ENCODE measurements at places on chromosomes 2 and 18.
A peak's percentile ranks its signal among the peaks of the same experiment; 100 is the strongest.

DNA sequence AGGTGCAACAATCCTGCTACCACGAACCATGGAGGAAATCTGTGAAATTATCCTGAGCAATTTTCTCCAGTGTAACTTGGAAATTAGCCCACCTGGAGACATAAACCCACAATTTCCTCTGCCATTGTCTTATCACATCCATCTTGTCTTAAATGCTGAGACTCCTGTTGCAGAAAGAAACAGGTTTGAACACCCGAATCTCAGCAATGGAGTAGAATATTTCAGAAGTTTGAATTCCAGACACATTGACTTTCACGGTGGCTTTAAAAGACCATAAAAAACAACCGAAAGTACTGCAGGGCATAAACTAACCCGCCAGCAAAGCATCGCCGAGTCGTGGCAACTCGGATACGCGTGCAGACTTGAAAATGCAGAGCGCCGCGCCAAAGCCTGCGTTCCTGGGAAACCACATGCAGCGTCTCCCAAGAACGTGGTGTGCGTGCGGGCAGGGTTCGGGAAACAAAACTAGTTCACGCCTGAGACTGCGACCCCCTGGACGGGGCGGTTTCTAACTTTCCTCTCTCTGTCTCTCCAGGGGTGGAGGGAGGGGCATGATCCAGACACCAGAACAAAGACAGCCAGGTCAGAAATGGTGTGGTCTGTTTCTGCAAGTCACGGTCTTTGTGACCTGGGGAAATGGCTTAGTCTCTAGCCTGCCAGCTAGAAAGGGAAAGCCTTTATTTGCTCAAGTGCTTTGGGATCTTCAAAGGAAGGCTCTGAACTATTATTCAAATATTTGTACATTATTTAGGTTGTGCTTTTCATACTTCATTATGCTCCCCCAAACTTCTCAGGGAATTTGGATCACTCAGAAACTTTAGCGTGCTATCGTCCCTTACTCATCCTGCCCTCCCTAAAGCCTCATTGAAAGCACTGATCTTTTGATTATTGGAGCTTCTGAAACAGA is 26.9 kb upstream of the KCTD1 start:
- DNase-seq = peak; percentile 52

GRCh38 chr2:39513641-39514094 is 76.6 kb upstream of the MAP4K3 start:
- DNase-seq = no peak

GRCh38 chr2:164797627-164798026 is 44.0 kb downstream of the COBLL1 start:
- no peak for DNase-seq

DNA sequence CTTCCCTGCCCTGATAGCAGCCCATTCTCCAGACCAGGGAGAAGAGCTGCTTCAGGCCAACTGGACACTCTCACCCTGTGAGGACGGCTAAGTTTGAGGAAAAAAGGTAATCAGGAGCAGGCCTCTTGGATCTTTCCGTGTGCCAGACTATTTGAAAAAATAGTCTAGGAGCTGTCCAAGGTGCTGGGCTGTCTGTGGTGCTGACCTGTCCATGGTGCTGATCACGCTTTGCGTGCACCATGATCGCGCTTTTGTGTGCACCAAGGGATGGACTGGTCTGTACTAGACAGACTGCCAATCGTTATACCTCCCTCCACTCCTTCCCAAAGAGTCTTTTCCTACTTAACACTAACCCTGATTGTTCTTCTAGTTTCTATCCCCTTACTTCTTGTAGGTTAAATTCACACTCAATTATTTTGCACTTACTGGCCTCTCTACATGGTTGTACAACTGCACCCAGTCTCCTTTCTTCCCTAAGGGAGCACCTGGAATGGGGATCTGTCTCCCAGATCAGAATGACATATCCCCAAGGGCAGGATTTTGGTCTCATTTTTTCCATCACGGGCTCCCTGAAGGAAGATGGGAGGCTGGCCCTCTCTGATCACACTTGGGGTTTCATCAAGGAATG is 295.4 kb downstream of the CELF4 start:
- DNase-seq = no peak

DNA sequence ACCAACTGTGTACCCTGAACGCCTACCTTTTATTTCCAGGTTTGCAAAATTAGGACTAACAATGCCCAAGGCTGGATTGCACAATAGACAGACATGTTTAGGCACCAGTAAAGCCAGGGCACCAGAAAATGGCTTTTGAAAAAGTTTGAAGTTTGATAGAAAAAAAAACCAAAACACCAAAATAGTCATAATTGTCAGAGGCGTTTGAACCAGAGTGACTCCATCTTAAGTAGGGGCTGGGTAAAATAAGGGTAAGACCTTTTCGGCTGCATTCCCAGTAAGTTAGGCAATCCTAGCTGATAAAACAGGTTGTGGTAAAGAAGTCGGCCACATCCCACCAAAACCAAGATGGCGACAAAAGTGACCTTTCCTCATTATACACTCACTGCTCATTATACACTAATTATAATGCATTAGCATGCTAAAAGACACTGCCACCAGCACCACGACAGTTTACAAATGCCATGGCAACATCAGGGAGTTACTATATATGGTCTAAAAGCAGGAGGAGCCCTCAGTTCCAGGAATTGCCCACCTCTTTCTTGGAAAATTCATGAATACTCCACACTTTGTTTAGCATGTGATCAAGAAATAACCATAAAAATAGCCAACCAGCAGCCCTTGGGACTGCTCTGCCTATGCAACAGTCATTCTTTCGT is 105.1 kb upstream of the MSH2 start:
- DNase-seq = no peak

GRCh38 chr2:69223759-69224511 is 163.1 kb downstream of the GFPT1 start:
- DNase-seq = peak; percentile 30

GRCh38 chr2:70977605-70978205 is 725 bp upstream of the ANKRD53 start:
- DNase-seq = peak; percentile 11

GRCh38 chr18:77057006-77057395 is 75.6 kb downstream of the MBP start:
- no peak for DNase-seq

DNA sequence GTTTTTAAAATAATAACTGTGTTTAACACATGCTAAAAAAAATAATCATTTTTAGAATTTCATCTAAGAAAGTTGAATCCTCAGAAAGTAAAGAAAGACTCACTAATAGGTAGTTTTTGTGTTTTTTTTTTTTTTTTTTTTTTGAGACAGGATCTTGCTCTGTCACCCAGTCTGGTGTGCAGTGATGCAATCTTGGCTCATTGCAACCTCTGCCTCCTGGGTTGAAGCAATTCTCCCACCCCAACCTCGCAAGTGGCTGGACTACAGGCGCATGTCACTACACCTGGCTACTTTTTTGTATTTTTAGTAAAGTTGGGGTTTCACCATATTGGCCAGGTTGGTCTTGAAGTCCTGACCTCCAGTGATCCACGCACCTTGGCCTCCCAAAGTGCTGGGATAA is 7.1 kb downstream of the CKAP2L start:
- DNase-seq = no peak

DNA sequence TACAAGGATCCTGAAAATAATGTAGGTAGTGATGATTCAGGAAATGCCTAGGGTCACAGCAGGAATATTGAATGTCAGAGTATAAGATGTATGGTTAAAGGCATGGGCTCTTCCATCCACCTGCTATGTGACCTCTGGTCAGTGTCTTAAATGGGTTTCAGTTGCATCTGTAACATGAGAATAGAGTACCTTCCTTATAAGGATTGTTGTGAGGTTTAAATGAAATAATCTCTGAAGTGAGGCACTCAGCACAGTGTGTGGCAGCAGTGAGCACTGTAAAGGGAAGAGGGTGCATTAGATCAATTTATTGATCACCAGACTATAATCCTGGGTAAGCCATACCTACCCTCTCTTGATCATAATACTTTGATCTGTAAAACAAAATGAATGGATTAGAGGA is 319.1 kb downstream of the SLC4A3 start:
- no peak for DNase-seq

- no peak for DNase-seq
Measured at GRCh38 chr18:44799382-44799906, 118.8 kb downstream of the SETBP1 start.

DNA sequence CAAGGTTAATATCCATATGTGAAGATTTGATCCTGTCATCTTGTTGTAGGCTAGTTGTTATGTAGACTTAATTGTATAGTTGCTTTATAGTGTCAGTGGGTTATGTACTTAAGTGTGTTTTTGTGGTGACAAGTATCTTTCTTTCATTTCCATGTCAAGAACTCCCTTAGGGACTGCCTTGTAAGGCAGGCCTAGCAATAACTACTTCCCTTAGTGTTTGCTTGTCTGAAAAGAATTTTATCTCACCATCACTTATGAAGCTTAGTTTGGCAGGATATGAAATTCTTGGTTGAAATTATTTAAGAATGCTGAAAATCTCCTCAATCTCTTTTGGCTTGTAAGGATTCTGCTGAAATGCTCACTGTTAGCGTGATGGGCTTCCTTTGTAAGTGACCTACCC is 467.6 kb downstream of the CDH2 start:
- no peak for DNase-seq

DNA sequence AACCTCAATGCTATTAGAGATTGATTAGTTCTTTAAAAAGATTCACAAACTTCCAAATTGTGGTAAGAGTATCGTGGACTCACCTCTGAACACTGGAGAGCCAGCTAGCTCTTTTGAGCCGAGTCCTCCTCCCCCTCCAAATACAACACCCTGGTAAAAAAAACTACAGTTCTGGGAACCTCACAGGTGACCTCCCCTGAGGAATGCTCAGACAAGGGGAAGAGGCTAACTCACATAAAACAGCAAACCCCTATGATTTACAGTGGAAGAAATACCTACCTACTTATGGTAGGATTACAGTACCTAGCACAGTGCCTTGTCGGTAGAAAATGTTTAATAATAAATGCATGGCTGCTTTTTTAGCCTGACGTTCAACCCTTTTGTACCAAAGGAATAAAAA is 8.4 kb downstream of the ZNF24 start:
- no peak for DNase-seq

GRCh38 chr2:23092831-23093230 is 292.1 kb upstream of the KLHL29 start:
- no peak for DNase-seq

DNA sequence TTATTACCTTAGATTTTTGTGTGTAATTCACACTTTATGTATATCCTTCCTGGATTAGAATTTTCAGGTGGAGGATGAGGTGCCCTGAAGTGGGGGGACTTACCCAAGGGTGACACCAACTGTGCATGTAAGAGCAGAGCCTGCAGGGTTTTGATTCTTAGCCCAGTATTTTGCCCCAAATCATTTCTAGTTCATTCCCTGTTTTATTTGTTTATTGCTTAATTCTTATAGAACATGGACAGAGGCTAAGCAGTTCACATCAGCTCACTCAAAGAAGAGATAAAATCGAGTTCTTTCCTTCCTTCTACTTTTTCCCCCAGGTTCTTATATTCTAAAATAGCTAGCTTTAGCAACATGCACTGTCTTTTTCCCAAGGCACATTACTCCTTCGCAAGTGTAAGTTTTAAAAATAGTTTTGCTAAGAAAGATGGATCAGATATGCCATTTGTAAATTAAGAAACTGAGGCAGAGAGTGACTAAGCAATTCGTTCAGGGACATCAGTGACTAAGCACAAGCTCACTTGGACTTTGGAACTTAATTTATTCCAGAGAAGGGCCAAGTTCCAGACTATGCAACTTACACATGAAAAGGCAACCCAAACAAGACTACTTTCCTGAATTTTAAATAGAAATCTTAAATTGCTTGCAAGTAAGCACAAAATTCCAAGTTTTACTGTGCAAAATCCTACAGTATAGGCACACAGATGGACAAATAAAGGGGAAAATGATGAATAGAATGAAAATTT is 427.9 kb upstream of the POU3F3 start:
- no peak for DNase-seq

DNA sequence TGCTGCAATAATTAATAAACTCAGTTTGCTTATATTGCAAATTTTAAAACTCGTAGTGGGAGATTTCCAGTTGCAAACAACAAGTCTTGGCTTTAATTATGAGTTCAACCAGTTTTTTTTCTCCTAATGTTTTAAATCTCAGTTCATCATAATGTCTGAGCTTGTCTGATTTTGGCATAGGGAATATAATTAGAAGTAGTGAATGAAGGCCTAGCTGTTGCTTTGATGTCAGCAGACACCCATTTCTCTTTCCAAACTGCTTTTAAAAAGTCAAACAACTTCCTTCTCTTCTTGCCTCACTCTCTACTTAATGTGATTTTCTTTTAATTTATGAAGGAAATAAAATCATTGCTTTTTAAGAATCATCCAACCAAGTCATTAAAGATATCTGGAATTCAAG is 1462.1 kb downstream of the DPP10 start:
- no peak for DNase-seq

- no peak for DNase-seq
Measured at GRCh38 chr2:207184768-207185167, 19.0 kb upstream of the KLF7 start.

GRCh38 chr18:48544116-48544515 is 5.3 kb downstream of the CTIF start:
- DNase-seq = no peak

GRCh38 chr2:20704886-20705285 is 37.9 kb downstream of the GDF7 start:
- no peak for DNase-seq
